ENCODE measurements at places on chromosomes 2 and 18.

- DNase-seq = no peak
These were observed 125.9 kb downstream of the MAIP1 start for GRCh38 chr2:200081236-200081635.

DNA sequence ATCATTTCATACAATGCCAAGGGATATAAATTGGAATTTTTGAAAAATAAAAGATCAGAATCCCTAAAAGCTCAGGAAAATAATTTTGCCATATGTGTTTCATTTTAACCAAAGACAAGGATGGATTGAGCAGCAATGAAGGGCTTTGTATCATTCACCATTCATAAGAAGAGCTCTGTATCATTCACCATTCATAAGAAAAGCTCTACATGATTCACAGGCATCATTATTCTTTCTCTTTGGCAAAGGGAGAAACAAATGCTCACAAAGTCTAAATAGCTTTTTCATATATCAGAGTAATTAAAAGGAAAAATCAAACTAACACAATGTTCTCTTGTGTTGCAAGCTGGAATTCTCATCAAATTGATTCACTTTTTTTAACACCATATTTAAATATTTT is 169.1 kb upstream of the MC4R start:
- no peak for DNase-seq

DNA sequence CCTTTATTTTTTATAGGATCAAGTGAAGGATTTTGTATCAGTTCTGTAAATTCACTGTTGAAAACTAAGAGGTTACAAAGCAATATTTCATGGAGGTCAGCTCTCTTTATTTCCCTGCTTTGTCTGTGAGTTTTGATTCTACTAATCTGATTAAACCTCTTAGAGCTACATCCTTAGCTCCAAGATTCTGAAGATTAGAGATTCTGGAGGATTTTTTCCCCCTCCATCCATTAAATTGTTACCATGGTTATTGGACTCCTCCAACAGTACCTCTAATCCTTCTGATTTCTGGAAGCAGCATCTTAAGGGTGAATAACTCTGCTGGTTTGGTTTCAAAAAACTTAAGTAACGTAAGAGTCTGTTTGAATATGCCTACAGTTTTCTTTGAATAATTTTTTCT is 110.0 kb downstream of the TANC1 start:
- DNase-seq = no peak

DNA sequence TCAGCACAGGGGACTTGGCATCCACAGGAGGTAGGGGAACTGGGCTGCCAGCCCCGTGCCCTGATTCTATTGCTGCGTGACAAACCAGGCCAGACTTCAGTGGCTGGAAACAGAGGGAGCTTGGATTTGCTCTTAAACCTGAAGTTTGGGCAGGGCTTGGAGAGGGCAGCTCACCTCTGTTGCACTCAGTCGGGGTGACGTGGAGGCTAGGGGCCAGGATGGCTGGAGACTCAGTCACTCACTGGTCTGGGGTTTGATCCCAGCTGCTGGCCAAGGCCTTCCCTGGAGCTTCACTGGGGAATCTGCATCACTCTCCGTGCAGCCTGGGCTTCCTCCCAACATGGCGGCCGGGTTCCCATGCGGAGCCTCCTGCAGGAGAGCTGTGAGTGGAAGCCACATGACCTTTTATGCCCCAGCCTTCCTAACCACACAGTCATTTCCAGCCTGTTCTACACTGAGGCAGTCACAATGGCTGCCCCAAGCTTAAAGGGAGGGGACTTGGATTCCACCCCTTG is 175.2 kb upstream of the HDAC4 start:
- DNase-seq = no peak

DNA sequence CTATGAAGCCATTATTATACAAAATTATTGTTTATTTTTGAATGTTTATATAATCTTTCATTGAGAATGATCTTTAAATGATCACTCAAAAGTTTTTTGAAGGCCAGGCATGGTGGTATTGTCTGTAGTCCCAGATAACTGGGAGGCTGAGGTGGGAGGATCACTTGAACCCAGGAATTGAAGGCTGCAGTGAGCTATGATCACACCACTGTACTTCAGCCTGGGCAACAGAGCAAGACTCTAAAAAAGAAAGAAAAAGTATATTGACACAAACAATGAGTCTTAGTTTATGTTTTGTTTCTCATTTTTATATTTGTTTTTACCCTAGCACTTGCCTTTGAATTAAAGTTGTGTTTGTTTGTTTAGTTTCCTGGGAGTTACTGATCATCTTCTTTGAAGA is 2.3 kb downstream of the TWSG1 start:
- no peak for DNase-seq

DNA sequence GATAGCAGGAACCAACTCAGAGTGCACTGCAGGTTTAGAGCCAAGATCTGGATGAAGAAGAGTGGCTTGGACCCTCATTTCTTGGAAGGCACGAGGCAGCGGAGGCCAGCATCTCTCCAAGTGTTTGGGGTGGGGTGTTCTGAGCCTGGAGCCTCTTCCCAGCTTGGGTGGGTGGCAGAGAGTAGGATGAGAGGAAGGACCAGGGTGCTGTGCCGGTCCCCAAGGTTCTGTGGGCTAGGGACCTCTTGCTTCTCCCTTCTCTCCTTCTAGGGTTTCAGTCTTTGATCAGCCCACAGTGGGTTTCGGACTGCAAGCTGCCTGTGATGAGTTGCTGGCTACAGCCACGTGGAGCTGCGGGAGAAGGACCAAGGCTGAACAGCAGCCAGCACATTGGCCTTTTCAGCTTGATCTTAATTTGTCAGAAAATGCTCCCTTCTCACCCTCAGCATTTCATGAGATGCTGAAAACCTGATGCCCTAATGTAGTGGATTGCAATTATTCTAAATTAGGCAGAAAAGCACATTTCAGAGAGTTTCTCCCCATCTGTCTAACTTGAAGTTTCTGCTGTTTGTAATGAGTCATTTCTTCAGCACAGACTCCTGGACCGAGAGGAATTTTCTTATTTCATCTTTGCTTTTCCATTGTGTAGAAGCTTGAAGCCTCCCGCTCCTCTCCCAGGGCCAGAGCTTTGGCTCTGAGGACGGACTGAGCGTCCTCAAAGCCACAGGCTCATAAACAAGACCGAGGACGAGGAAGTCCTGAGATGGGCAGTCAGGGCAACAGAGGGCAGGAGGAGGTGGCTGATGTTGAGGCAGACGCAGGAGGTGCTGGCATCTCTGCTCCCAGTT is 99.1 kb upstream of the HDAC4 start:
- DNase-seq = no peak

- no peak for DNase-seq
These were observed 31.6 kb upstream of the NABP1 start for GRCh38 chr2:191646163-191646902.

GRCh38 chr2:232892843-232893242 is 22.8 kb downstream of the SNORC start:
- no peak for DNase-seq

GRCh38 chr18:23101861-23102432 is 33.3 kb upstream of the CABLES1 start:
- DNase-seq = no peak

DNA sequence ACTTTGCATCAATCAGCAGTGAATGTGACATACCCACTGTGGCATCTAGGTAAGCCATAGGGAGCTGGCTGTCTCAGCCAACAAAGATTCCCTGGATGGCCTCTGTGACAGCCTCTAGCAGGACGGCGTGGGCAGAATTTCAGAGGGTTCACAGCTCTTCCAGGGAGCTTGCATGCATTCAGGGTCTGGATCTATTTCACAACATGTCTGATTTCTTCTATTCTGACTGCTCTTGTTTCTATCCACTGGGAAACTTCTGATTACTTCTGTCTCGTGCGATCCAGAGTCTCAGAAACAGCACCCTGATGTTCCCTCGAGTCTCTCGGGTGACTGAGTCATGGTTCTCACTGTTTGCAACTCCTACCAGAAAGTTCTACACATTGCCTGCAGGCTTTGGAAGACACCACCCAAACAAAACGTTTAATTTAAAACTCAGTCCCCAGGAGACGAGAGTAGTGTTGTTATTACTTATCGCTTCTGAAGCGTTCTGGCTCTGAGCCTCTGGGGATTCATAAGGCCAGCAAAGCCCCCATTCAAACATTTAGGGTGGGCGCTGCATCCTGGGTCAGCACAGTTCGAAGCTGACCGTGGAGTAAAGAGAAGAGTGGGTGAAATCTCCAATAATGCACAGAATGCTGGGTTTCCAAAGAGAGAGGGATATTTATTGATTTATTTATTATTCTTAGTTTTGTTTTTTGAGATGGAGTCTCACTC is 41.9 kb upstream of the ODC1 start:
- DNase-seq = no peak

GRCh38 chr18:76167410-76167809 is 327.6 kb downstream of the ZNF516 start:
- no peak for DNase-seq

DNA sequence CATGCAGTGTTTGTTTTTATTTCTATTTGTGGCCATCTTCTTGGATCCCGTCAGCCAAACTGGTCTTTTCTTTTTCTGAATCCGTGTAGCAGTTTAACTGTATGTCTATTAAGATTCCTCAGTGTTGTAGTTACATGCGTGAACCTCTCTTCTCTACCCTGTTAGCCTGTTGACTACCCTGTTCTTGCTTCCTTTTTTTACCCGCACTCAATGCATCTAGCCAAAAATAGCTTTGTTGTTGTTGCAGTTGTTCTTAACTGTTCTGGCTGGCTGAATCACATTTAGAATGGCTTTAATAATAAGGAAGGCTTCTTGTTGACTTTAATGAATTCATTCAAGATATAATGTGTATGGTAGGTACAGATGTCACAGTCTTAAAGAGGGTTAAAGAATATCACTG is 137.1 kb downstream of the LCLAT1 start:
- peak; percentile 5 for DNase-seq

Data from GM19239 (cell line).